ENCODE measurements at places on chromosomes 6 and 20.

DNA sequence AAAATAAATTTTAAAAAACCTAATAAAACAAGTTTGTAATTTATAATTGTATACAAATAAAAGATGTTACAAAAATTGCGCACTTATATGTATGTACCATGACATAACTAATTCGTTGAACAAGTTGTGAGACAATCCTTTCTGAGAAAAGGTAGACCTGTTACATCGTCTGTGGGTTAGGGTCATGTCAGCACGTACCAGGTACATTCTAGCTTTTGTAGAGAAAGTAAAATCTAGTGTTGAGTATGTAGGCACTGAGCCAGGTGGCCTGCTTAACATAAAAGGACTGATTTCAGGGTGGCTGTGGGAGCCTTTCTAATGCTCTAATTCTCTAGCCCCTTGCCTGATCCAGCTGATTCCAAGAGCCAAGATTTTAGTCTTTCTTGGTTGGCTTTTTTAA lies 10.4 kb downstream of the RPL7L1 start:
- no peak for DNase-seq

DNA sequence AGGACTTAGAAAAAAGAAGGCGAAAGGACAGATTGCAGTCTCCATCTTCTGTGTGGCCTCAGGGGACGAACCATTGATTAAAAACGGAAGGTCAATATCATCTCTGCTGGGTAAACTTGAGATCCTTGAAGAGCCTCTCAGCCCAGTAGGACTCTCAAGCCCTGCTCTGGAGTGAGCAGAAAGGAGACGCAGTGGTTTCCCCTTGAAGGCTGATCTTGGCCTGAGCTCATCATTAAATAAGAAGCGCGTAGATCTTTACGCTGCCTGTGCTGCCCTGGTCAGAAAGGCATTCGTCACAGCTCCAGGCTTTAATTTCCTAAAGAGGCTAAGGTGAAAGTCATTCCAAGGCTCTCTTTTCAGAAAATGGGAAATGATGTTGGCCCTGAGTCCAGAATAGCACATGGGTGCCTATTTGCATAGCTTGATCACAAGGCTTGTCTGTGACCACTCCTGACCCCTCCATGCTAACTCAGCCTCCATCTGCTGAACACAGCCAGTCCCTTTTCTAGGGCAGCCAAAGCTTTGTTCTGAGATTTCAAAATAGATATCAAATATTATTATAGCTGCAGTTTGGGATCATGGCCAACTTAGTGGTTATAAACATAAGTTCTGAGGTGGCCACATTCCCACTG lies 29.3 kb upstream of the XRN2 start:
- no peak for DNase-seq

DNA sequence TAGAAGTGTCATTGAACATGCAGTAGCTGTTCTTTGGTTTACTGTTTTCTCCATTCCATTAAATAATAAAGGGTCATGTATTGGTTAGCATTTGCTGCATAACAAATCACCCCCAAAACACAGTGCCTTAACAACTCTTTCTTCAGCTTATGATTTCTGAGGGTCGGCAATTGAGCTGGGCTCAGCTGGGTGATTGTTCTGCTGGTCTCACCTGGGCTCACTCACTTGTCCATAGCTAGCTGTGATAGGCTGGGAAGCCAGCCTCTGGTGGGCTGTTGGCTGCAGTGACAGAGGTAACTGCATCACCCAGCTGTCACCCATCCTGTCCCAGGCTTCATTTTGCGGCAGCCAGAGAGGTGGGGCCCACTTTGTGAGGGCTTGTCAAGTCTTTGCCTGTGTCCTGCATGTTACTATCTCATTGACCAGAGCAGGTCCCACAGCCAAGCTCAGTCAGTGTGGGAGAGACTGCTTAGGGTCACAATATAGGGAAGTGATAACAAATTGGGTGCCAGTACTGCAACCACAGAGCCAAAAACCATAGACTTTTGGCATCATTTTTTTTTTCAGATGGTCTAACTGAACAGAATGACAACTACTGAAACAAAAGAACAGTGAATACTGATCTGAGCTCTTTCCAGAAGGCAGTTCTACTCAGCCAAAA lies 76.9 kb downstream of the SYNDIG1 start:
- DNase-seq, result no peak

DNA sequence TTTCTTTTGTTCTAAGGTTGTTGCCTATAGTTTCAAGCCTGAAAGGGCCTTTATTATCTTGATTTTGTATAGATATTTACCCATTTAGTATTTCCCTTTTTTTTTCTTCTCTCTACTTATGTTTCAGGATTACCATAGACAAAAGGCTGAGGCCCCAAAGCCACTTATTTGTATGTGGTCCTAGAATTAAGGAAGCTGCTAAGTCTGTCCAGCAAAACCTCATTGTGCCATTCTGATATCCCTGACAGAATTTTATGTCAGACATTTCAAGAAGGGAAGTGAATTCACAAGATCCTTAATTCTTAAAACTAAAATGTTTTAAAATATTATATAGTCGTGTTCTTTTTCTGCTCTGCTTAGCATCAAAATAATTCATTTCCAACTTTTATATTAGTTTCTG lies 6.9 kb downstream of the HAO1 start:
- DNase-seq, result no peak
